ENCODE measurements at places on chromosomes 6 and 20. TPM values are rescaled to one million over a fixed set of nuclear protein-coding genes. Genes with fewer than 3 reads are reported as not detected.

DNA sequence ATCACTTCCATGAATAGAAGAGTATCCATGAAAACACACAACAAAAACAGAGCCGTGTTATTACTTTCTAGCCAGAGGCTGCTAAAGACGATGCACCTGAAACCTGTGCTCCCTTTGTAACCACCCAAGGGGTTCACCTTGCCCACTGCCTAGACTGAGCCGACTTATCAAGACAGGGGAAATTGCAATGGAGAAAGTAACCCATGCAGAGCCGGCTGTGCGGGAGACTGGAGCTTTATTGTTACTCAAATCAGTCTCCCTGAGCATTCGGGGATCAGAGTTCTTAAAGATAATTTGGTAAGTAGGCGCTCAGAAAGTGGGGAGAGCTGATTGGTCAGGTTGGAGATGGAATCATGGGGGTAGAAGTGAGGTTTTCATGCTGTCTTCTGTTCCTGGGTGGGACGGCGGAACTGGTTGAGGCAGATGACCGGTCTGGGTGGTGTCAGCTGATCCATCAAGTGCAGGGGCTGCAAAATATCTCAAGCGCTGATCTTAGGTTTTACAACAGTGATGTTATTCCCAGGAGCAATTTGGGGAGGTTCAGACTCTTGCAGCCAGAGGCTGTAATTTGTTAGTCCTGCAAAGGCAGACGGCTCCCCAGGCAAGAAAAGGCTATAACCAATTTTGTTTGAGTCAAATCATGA, 366.6 kb downstream of the PREX1 start:
- no peak overlapping the region for H3K4me3 ChIP-seq
- no peak for DNase-seq
- no peak overlapping the region for H3K27ac ChIP-seq
- H3K27me3 ChIP-seq: no peaks in the 10 kb centered on the region

DNA sequence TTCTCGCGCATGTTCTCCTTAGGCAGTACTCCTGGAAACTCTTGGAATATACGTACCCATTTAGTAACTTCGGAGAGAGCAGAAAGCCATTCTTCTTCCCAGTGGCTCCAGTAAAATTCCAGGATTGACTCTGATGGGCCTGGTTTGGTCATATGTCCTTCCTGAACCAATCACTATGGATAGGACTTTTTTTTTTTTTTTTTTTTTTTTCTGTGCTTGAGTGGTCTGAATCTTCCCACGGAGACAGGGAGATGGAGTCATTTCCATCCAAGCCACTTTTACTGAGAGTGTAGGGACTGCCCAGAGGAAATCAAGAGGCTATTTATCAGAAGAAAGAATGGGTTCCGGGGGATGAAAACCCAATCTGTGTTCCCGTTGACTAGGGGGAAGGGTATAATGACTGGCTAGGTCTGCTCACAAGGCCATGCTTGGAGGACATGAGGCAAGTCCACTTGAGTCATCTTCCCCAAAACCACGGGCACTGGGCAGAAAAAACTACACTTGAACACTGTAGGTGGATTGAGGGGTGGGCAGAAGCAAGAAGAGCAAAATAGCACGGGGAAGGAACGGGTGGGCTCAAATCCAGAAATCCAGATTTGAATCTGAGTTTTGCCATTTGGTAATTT, 35.4 kb upstream of the MRPS18A start:
- H3K36me3 ChIP-seq: no peaks in the 10 kb centered on the region
- no peak for DNase-seq
- H3K4me1 ChIP-seq: peaks cover 20% of the 10 kb centered on the region
- no peak overlapping the region for H3K27ac ChIP-seq
- no peaks in the 10 kb centered on the region for H3K27me3 ChIP-seq

- no peak for DNase-seq
- H3K27me3 ChIP-seq: no peaks in the 10 kb centered on the region
- peaks cover 11% of the 10 kb centered on the region for H3K4me1 ChIP-seq
- no peak overlapping the region for H3K27ac ChIP-seq
- no peak overlapping the region for H3K4me3 ChIP-seq
- H3K36me3 ChIP-seq: 0 out of 2 replicates have a peak, but pooled peaks cover 6% of the 10 kb centered on the region
These were observed 153.4 kb downstream of the DTNBP1 start for GRCh38 chr6:15509335-15509933.

The ZNF318 gene
- total RNA-seq: 17.2 TPM

The THBS2 gene
- total RNA-seq: 0.18 TPM
